D341Med (cell line): ENCODE measurements at places on chromosomes 6 and 20.
A peak's percentile ranks its signal among the peaks of the same experiment; 100 is the strongest.

- DNase-seq = no peak
These were observed 187.8 kb downstream of the OGFRL1 start for GRCh38 chr6:71476371-71476770.

DNA sequence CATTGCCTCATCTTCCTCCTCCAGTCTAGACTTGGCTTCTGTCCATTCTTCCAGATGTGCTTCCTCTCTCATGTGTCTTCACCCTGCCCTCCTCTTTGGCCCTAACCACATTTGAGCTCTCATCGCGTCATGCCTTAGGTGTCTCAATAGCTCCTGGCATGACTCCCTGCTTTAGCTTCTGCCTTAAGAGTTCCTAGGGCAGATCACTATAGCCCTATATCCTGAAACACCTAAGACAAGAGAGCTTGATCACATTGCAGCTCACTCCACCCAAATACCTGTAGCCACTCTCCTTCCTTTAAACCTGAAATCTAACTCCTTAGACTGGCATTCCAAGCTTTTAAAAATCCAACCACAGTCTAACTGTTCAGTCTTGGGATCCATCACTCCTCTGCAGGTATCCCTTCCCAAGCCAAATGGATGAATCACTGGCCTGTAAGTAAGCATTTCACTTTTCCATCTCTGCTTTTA, 69.0 kb upstream of the STXBP5 start:
- no peak for DNase-seq

DNA sequence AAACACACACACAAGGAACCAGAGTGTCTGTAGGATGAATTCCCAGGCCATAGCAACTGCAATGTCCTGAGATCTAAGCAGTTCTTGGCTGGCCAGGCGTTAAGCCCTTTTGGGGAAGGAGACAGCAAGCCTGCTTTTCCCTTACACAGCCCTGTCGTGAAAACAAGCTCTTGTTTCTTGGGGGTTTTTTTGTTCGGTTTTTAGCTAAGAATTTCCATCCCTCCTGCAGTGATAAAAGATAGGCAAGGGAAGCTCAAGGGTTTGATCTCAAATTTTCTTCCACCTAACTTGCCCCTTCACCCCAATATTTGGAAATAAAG, 1.5 kb downstream of the TNFRSF21 start:
- no peak for DNase-seq

DNA sequence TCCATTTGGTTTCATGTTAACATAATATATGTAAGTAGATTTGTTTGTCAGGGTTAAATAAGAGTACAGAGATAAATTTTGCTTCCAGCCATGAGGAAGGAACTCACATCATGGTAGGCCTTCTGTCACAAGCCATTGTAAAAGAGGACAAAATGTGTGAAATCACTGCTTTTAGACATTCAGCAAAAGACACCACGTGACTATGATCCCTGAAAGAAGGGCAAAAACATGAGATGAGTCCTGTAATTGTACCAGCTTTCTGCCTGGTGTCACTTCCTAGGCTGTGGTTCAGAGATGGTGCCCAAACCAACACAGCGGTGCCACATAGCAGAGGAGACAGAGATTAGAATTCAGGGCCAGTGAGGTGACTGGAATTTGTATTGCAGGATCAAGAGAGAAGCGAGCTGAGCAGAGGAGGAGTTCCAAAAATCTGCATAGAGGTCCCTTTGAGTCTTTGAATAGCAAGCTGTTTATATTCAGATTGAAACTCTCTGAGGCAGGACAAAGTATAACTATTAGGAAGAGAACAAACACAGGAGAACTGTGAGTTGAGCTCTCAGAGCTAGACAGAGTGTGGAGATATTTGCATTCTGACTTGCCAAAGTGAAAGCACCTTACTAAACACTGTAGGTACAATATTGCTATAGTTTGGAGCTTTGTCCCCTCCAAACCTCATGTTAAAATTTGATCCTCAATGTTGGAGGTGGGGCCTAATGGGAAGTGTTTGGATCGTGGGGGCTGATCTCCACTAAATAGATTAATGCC, 52.6 kb upstream of the PDE7B start:
- DNase-seq = no peak

DNA sequence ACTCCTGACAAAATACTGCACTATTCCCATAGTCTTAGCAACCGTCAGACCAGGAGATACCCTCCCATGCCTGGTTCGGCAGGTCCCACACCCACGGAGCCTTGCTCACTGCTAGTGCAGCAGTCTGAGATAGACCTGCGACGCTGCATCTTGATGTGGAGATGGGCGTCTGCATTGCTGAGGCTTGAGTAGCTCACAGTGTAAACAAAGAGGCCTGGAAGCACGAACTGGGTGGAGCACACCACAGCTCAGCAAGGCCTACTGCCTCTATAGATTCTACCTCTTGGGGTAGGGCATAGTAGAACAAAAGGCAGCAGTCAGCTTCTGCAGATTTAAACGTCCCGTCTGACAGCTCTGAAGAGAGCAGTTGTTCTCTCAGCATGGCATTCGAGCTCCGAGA, 25.4 kb downstream of the TMEM244 start:
- DNase-seq = no peak

DNA sequence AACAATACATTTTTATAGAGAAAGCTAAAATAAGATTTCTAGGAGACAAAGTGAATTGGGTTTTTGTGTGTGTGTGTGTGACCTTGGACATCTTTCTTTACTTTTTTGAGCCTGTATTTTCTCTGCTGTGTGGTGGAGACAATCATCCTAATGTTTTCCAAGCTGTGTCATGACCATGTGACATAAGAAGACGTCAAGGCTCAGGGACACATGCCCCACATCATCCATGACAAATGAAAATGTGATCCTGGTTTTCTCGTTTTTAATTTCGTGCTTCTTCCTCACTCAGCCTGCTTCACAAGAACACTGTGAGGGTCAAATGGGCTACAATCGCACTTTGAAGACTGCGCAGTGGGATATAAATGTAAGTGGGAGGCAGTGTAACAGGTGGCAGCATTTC, 3.9 kb upstream of the BTNL2 start:
- no peak for DNase-seq

DNA sequence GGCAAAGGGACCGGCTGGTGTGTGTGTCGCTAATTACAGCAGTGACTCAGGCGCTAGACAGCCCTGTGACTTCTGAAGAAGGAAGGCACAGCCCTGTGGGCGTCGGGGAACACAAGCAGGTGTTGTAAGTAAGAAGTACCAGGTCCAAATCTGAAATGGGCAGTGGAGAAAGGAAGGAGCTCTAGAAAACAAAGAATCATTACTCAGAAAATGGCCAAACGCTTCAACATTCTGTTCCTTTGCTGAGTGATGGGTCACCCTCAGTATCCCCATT, 106.8 kb downstream of the PXDC1 start:
- DNase-seq = no peak

DNA sequence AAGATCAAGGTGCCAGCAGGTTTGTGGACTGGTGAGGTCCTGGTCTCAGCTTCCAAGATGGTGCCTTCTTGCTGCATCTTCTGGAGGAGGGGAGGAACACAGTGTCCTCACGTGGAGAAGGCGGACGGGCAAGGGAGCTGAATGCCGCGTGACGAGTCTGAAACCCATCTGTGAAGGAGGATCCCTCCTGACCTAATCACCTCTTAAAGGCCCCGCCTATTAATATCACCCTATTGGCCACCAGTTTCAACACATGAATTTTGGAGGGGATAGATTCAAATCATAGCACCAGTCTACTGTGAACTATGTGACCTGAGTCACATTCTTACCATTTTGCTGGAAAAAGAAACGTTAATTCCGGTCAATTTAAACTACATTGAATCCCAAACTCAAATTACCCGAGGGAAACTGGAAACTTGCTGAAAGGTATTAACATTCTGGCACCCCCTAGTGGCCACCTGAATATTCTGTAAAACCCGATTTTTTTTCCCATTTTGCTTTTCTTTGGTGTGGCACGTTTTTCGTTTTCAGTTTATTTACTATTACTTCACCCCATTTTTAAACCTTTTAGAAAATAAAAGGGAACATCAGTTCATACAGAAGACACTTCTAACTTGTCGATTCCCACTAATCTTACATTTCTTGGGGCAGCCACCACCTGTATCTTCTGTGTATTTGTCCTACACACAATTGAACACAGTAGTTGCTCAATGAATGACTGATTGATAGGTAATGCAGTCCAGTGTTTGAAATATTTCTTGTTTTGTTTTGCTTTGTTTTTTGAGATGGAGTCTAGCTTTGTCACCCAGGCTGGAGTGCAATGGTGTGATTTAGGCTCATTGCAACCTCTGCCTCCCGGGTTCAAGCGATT, 17.9 kb upstream of the CCDC170 start:
- peak; percentile 53 for DNase-seq

- DNase-seq = no peak
These were observed 73.6 kb downstream of the SCAF8 start for GRCh38 chr6:154806804-154807203.

- no peak for DNase-seq
These were observed 65.8 kb downstream of the ADTRP start for GRCh38 chr6:11712760-11713159.

DNA sequence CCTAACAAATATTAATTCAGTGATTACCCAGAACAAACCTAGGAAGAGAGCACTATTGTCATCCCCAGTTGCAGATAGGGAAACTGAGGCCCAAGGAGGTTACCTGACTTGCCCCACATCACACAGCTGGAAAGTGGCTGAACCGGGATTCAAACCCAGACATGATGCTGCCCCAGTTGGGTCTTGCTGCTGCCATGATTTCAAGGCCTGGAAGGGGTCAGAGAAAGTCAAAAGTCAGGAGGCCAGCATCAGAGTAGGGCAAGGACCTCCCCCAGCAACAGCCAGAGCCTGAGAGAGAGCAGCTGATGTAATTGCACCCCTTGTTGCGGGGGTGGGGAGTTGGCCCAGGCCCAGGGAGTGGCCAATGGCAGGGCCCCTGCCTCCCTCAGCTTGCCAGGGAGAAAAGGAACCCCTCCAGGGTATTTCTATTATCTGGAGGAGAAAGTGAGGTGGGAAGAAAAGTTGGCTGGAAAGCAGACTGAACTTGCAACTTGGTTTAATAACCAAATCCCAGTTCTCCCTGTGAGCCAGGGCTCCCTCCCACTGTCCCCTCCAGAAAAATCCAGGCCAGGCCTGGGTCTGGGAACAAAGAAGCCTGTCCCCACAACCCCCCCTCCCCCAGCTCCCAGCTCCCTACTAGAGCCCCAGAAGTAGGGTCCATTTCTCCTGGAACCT, 83.6 kb downstream of the MRPL14 start:
- DNase-seq = no peak

DNA sequence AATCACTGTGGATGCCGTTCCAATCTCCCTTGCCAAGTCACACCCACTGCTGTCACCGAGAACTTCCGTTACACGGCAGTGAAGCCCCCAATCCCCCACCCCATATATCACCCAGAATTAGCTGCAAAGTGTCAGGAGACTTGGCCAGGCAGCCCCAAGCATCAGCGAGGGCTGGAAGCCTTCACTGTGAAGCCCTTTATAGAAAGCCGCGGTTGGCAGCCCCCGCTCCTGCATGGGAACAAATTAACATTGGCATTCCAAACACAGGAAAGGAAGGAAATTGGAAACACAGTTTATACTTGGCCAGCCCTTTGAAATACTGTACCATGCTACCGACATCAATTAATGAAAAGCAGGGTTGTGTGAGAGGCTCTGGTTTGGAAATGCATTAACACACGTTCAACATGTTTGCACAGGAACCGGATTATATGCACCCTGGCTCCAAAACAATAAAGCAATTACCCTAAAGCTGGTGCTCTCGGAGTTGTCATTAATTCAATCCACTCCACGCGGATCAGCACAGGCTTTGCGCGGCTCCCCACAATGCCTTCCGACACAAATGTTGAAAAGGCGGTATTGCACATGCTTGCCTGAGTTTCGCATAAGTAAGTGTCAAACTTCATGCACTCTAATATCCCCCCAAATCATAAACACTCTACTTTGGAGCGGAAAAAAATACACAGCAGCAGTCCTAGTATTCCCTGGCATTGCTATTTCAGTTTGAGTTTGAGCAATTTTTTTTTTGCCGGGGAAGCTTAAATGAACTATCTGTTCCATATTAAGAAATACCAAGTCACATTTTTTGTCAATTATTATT, 7.1 kb downstream of the BMP7 start:
- peak; percentile 74 for DNase-seq

GRCh38 chr6:10615675-10616074, 78.7 kb downstream of the C6orf52 start:
- no peak for DNase-seq

DNA sequence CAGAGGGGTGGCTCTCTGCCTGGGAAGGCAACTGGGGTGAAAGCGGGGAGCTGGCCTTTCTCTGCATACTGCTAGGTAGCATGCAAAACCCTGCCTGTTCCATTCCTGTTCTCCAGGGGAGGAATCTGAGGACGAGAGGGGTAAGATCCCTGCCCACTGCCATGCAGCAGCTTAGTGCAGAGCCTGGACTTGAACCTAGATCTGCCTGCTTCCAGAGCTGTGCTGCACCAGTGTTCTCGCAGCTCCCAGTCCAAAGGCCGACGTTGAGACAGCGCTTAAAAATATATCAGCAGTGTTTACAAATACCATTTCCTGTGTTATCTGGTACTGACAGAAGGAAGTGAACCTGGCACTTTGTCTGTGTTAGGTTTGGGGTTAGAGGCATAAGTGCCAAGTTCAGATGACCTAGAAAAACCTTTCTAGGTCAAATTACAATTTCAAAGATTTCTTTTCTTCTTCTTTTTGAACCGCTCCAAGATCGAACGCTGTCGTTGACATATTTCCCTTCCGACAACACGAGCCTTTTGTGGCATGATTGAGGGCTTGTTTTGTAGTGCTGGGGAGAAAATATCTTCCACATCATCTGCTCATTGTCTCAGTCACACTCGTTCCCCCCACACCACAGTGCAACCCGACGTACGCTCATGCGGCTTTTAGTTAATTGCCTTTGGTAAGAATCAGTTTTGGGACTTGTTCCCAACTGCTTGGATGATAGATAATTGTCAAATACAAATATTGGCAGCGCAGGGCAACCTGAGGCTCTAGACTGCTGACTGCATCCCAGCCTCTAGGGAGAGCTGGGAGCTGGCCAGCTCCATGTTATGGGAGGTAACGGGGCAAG, 44.6 kb downstream of the TOX2 start:
- no peak for DNase-seq

GRCh38 chr6:157177731-157178336, 145.5 kb downstream of the TMEM242 start:
- no peak for DNase-seq

DNA sequence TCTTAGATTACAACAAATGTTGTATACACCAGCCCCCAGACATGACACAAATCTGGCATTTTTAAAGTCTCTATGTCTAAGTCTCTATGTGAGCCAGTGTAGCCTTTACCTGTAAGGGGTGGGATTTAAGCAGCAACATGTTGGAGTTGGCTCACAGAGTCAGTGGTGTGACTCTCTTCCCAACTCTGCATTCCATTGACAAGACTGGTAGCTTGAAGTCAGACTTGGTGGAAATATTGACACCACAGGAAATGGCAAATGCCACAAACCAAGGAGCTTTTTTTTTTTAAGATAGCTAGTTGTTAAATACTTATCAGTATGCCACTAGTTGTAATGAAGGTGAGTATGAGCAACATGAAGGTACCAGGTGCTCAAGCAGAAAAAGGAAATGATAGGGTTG, 103.1 kb upstream of the SMLR1 start:
- no peak for DNase-seq

DNA sequence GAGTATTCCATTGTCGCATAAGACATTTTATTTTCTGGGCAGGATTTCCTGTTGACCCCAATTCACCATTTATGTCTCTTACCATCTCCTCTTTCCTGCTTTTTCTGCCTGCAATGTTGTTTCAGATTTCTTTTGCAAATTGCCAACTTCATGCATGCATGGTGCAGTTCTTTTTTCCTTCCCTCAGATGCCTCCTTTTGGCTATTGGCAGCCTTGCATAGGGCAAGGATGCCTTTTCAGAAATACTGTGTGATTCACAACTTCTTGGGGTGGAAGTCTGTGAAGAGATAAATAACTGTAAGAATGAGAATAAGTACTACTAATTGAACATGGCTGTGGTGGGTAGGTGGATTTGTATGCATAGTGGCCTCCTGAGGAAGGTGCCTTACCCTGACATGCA, 116.7 kb downstream of the SOX4 start:
- no peak for DNase-seq
